CD4-positive, alpha-beta T cell treated with Interleukin-1 beta for 1 hour (primary cell): ENCODE measurements at places on chromosomes 1 and 21.
A peak's percentile ranks its signal among the peaks of the same experiment; 100 is the strongest.

- DNase-seq: no peak
Observed at GRCh38 chr1:67683316-67683715, 1.7 kb upstream of the GADD45A start.

DNA sequence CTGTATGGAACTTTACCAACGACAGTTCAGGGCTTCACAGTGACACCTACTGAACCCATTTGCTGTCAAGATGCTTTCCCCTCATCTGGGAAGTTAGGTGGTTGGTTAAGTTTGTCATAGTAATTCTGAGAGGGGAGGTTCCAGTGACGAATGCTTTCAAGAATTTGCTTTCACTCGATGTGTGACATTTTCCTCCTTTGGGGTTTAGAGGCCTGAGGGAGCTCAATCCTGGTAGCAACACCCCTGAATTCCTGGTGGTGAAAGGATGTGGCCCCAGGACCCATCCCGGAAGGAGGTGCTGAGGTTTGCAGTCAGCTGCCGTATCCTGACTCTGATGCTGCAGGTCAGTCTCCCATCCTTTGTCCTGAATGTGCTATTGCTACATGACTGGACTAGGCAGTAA, 2.8 kb downstream of the PIGV start:
- peak; percentile 19 for DNase-seq

DNA sequence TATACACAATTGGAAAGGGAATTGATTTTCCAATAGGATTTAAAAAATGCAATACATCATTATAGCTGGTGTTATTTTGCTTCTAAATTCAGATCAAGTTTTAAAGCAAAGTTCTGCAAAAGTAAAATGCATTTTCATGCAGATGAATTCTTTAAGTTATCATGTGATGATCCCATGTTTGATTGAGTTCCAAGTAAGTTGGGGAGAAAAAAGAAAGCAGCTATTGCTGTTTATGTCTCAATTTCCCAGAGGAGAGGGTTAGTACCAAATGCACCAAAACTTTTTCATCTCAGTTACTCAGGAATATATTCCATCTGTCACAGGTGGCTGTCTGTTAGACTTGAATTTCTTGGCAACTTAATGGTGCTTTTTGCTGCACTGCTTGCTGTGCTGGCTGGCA, 29.7 kb downstream of the HSPA13 start:
- DNase-seq: no peak

DNA sequence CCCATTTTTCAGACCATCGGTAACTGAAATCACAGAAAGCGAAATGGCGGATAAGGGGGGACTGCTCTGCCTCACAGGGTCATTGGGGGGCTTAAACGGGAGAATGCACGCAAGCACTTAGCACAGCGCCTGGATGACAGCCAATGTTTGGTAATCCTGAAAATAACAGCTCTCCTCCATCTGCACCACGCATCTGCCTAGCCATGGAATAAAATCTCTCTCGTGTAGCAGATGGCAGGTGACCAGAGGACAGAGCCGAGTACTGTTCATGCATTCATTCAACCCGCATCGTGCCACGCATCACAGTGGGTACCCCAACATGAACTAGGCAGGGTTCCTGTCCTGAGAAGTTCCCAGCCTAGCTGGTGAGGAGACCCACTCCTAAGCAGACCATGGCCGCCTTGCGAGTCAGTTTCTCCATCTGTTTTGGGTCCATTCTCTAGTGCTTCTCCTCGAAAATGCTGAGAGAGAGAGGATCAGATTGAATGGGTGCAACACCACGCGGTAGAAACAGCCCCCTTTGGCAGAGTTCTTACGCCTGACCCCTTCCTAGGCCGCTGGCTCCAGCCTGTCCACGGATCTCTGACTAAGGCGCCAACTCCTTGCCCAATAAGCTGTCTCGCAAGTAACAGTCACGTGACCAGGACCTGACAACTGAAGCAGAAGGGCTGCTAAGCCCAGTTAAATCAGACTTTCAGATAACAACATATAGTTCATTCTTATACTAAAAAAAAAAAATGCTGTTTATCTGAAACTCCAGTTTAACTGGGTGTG, 7.3 kb downstream of the SLC1A7 start:
- DNase-seq: peak; percentile 6

DNA sequence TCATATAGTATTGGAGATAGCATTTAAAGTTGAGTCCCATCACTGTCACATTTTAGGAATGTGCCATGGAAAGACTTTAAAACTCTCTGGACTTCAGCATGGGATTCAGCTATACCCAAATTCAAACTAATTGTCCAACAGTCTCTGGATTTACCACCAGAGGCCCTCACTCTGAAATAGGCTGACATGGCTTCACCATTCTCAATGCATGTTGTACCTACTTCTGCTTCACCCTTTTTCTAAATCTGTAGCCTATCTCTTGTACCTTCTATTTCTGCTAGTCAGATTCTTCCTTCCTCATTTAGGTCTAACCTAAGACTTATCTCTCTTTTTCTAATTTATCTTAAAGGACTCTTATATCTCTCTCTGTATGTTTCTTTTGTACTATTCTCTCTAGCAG, 512.7 kb upstream of the ZRANB2 start:
- DNase-seq: no peak

- no peak for DNase-seq
Observed at GRCh38 chr21:18142655-18143054, 102.0 kb upstream of the CHODL start.

GRCh38 chr1:159170639-159171038, 776 bp upstream of the CADM3 start:
- DNase-seq: no peak

GRCh38 chr1:204348722-204349121, 11.0 kb downstream of the PLEKHA6 start:
- DNase-seq: no peak

DNA sequence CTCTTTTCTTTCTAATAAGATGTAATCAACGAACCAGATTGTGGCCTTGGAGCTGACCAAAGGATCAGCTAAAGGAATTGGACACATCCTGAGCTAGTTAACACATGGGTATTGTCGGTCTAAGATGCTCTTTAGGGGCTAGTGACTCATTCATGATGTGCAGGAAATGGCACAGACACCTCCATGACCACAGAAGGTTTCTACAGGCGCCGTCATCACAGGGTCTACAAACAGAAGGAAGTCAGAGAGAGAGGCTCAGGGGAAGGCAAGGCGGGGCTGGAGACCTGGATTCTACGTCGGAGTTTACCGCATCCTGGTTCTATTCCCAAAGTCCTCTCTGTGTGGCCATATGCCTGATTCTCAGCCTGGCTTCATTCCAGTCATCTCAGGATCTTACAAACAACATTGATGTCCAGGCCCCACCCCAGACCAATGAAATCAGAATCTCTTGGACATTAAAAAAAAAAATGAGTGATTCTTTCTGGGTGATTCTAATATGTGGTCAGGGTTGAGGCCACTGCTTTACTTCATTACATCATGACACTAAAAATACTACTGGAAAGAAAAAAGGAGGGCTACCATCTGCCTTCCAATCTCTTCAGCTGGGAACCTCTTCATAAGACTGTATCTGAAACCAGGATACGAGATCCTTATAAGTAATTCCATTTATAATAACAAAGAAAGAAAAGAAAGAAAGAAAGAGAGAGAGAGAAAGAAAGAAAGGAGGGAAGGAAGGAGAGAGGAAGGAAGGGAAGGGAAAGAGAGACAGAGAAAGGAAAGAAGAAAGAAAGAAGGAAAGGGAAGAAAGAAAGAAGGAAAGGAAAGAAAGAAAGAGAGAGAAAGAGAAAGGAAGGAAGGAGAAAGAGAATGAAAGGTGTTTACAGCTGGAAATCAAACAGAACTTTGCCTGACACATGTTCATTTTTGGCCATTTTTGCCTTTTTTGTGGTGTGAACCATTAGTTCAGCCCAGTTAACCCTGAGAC, 11.6 kb upstream of the KCNJ15 start:
- peak; percentile 75 for DNase-seq

DNA sequence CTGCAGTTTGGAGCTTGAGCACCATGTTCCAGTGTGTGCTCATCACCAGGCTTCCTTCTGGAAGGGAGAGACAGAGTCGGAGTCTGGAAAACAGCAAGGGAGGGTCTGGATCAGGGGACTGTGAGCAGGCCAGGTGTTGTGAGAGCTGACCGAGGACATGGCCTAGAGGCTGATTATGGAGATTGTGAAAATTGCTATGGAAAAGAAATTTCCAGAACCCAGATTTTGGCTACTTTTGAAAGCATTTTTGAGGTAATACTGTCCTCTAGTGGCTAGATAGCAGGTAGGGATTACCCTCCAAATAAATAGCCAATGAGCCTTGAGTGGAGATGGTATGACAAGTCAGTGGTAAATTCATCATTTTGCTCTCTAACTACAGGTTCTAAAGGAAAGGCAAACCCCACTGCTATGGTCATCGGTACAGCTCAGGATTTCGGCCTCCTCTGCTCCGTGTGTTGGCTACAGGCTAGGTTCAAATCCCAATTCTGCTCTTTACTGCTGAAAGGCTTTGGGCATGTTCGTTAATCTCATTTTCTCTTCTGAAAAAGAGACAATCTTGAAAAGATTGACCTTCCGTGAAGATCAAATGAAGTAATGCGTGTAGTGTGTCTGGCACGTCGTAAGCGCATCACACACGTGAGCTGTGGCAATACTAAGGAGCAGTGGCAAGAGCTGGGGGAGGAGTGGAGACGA, 1.0 kb upstream of the HAO2 start:
- DNase-seq: no peak
